ENCODE measurements at places on chromosomes 1 and 21.
A peak's percentile ranks its signal among the peaks of the same experiment; 100 is the strongest.

DNA sequence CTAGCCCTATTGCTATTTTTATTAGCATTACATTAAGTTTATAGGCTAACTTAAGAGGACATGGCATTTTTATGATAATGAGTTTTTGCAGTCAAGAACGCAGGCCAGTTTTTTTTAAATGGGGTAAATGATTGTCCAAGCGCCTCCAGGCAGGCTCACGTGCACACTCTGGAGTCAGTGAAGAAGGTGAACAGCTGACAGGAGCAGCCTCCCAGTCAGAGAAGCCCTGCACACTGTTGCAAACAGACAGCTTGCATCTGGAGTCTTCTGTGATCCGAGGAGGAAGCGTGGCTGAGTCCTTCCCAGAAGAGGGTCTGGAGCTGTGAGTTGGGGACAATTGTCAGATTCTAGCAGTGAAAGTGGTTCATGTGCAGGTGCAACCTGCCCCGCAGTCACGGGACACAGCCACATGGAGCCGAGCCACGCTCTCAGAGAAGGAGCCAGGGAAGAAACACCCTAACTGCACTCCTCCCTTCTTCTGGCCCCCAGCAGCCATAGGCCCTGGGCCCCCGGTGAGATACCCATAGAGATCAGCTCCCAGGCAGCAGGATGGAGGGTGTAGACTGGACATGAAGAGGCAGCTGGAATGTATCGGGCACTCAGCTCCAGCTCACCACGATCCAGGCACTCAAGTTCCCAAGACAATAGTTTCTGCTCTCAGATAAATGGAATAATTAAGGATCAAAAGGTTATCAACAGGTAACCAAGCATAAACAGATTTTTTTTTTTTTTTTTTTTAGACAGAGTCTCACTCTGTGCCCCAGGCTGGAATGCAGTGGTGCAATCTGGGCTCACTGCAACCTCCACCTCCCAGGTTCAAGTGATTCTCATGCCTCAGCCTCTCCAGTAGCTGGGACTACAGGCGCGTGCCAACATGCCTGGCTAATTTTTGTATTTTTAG is 26.4 kb downstream of the CAPN2 start:
- DNase-seq, result no peak

DNA sequence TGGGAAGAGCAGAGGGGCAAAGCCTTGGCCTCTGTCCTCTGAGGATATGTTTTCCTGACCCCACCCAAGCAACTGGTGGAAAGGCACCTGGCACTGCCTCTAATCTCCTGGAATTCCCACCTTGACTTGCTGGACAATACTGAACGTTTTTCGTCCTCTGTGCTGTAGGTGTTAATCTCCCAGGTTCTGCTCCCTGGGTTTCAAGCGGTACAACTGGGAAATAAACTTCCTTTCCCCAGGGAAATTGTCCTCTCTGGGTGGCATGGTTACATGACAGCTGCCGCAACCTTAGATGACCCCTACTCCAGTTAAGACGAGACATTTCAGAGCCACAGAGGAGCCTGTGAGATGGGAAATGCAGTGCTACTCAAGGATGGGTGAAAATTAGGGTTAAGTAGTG is 57.3 kb upstream of the BCAR3 start:
- DNase-seq, result no peak

DNA sequence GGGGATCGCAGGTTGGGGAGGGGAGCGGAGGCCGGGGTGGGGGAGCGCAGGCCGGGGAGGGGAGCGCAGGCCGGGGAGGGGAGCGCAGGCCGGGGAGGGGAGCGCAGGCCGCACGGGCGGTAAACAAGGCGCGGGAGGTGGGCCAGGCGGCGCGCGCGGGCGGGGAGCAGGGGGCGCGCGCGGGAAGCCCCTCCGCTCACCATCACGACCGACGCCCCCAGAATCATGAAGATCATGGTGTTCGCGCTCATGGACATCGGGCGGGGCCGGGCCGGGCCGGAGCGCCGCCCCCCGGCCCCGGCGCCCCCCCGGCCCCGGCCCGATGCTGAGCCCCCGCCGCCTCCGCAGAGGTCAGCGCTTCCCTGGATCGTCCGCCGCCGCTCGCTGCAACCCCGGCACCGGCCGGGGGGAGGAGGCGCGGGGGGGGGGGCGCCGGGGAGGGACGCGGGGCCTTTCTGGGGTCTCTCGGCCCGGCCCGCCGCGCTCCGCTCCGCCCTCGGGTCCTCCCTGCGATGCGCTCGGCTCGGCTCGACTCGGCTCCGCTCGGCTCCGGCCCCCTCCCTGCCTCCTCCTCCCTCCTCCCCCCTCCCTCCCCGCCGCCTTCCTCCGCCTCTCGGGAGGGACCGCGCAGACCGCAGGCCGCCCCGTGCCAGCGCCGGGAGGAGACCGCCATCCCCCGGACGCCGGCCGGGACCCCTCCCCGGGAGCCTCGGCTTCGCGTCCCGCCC is at the start of gene TMEM240:
TMEM240 (minus strand) TSS at position 535 of the 728 bp plus-strand sequence; CDS start at position 257, 278 bp downstream.
- peak; percentile 24 for DNase-seq

DNA sequence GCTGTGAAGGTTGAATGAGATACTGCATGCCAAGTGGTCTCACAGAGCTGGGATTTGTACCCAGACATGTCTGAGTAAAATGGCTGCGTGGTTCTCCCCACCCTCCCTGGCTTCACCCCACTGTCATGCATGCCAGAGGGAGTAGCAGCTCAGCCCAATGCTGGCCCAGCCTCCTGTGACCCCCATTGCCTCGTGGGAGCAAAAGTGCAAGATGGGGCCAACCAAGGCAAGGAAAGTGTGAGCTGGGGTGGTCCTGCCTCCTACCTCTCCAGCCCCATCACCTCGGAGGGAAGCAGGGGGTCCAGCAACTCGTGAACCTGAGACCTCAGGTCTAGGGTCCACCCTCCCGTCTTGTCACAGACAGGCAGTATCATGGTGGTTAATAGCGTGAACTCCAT is 209.8 kb upstream of the GRIK3 start:
- no peak for DNase-seq

DNA sequence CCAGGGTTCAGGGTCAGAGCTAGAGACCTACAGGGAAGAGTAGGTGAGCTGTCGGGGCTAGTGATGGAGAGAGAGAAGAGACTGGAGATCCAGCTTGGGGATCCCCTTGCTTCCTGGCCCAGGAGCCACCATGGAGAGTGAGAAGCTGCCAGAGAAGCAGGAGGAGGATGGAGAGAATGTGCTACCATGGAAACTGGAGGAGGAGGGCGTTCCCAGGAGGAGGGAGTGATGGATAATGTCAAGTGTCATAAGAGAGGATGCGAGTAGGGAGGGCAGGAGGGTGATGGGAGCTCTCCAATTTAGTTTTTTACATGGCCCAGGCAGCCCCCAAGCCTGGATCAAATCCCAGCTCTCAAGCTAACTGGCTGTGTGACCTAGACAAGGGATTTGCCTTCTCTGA is 46.5 kb upstream of the EPB41 start:
- DNase-seq, result no peak

DNA sequence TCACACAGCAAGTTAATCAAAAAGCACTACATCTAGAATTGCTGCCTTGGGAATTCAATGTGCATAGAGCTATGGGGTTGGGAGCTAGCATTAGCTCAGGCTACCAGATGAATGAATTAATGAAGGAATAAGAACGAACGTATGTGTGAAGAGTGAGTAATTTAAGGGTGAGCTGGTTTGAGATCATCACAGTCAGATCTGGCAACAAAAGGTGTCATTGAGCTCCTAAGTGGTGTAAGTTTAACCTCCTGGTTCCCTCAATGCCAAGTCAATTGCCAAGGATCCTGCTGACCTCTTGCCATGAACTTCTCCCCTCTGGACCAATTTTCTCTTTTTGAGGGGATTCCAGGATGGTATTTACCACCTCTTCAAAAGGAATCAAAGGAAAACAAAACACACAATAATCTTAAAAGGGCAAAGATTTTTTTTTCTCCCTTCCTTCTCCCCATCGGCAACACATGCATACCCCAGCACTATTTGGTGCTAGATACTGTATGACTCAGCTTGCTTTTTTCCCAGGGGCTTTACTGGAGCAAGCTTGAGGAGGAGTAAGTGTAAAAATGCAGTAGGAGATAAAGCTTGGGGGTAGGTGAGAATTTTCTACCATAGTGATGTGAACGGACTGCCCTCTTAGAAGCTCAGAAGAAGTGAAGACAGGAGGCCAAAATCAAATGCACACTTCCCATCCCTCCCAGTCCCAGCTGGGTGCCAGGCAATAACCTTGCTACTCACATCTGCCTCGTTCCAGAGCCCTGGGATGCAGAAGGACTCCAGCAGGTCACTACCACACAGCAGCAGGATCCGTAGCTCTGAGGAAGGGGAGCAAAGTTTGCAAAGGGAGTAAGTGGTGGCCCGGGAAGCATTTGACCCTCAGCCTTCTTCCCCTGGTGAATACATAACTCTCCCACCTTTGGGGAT is 92.0 kb downstream of the LAMC2 start:
- no peak for DNase-seq

- DNase-seq, result peak; percentile 18
These were observed 30.2 kb downstream of the LPAR3 start for GRCh38 chr1:84862810-84863251.

- no peak for DNase-seq
These were observed 1.7 kb downstream of the ASPM start for GRCh38 chr1:197144570-197145325.

DNA sequence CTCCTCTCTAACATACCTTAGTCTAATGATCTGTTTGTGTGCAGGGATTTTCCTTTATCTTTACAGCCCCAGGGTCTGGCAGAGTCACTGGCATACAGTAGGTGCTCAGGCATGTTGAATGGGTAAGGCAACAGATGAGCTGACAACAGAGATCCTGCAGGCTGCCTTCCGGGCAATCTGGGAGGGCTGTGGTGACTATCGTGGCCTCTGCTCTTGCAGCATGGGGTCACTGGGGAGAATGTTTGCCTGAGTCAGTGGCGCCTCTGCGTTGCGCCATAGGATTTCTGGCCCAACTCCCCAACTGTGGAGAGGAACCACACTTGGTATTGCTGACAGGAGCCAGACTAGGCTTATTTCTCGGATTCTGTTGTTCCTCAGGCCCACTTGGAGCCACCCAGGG is 93.8 kb downstream of the LAMC2 start:
- no peak for DNase-seq

DNA sequence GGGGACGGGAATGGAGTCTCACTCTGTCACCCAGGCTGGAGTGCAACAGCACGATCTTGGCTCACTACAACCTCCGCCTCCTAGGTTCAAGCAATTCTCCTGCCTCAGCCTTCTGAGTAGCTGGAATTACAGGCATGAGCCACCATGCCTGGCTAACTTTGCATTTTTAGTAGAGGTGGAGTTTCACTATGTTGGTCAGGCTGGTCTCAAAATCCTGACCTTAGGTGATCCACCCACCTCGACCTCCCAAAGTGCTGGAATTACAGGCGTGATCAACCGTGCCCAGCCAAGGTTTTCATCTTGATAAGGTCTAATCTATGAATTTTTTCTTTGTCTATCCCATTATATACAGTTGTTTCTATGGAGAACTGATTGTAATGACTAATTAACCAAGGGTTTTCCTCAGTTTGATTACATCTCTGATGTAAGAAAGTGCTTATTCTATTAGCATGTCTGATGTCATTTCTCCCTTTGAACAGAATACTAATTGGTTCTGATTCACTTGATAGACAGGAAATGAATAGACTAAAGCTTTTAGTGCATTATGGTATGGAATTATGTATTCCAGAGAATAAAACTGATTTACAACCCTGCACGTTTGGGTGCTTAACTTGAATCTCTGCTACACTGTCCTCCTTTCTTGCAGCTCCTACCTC is 11.9 kb downstream of the PACC1 start:
- no peak for DNase-seq

DNA sequence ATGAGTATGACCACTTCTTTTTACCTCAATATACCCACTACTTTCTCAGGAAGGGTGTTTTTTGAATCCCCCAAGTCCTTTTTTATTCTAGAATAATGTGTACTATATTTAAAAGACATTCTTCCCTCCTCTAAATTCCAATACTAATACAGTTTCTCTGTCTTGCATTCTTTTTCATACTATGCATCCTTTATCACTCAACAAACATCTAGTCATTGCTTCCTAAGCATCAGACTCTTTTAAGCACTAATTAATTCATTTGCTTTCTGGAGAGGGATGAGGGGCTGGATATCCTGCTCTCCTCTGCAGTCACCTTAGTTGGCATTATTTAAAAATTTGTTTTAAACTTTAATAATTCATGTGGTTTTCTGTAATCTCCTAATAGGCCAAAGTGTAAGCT is 838.8 kb downstream of the KCNT2 start:
- no peak for DNase-seq

- DNase-seq, result no peak
These were observed 13.8 kb downstream of the KAZN start for GRCh38 chr1:14612256-14612655.

GRCh38 chr1:32767641-32768040 is 49.5 kb downstream of the YARS1 start:
- DNase-seq, result no peak

GRCh38 chr1:214698559-214698958 is 95.6 kb downstream of the CENPF start:
- no peak for DNase-seq

DNA sequence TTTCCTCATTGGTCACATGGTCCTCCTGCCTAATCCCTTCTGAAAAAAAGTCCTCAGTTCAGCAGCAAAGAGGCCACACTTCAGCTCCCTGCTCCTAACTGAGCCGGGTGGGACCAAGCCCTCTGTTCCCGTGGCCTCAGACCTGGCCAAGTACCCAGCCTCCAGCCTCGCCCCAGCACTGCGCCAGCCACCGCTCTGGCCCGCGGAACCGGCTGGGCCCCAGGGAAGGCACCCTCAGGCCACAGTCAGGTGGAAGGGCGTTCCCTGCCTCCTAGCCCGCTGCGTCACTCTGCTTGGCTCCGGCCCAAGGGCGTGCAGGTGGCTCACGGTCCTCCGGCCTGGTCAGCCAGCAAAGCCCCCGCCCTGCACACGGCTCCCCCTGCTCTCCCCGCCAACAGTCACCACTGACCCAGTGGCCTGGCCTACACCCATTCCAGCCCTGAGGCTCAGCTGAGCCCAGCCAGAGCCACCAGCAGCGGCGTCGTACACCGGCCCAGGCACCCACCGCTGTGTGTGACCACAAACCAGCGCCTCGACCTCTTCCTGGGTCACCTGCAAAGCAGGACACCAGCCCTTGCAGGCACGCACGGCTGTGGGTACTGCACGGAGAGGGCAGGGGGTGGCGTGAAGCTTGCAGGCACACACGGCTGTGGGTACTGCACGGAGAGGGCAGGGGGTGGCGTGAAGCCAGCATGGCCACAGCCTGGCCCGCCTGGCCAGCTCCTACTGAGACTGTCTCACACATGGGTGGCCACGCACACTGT is 19.4 kb downstream of the NADK start:
- DNase-seq, result no peak

- no peak for DNase-seq
These were observed 150.6 kb upstream of the HMGB4 start for GRCh38 chr1:33713058-33713877.
